AG04450 (cell line): ENCODE measurements at places on chromosomes 4 and X. TPM values are rescaled to one million over a fixed set of nuclear protein-coding genes. Genes with fewer than 3 reads are reported as not detected.

ASB9 gene
- polyA plus RNA-seq: 0.22 and 0.35 TPM in 2 replicates

HS3ST1 gene
- polyA plus RNA-seq: 0.01 and 0.09 TPM in 2 replicates

GRCh38 chr4:162450531-162451035, 286.8 kb upstream of the FSTL5 start:
- no peak for DNase-seq

DNA sequence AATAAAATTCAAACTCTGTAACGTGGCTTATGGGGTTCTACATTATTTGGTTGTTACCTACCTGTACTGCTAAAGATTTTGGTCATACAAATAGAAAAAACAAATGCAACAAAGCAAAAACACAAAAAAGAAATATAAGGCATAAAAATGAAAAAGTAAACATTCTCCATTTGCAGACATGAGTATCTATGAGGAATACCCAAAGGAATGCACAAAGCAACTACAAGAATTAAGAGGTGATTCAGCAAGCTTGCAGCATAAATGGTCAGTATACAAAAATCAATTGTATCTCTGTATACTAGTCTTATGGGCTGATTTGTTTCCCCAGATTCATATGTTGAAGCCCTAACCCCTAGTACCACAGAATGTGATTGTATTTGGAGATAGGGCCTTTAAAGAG, 3.6 kb upstream of the PDE5A start:
- no peak for DNase-seq

- no peak for DNase-seq
These were observed 1.2 kb upstream of the CDK16 start for GRCh38 chrX:47217121-47217851.
